ENCODE measurements at places on chromosomes 1 and 21.
A peak's percentile ranks its signal among the peaks of the same experiment; 100 is the strongest.

DNA sequence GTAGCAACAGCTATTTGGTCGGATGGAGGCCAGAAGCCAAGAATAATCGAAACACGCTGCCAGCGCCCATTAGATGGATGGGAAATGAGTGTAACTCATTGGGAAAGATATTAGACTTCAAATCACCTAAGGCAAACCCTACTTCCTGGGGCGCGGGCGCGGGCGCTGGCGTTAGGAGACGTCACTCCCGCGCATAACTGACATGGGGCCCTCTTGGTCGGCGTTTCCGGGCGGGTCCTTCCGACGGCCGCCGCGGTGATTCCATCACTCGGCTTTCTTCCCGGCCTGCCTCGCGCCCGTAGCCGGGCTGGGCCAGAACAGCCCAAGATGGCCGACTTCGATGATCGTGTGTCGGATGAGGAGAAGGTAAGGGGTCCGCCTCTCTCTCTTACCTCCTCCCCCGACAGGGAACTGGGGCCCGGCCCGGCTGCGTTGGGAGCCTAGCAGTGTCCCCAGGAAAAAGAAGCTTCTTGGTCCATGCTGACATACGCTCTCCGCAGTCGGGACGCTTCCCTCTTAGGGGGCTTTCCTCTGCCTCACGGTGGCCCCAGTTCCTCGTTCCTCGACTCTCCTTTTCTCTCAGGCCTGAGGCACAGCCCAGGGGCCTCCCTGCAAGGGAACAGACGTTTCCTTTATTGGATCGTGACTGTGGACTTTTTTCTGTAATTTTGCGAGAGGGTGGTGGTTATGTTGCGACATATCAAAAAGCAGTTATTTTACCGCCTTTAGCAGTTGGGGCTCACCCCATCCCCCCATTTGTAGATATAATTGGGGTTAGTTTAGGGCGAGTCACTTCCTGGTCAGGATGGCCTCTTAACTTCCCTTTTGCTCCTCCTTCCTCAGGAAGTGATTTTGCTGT lies at the start of gene CAPZA1:
Gene CAPZA1 (plus strand): TSS at position 315 of the 859 bp plus-strand sequence. CDS start 13 bp downstream, at position 328.
- peak; percentile 90 for DNase-seq

DNA sequence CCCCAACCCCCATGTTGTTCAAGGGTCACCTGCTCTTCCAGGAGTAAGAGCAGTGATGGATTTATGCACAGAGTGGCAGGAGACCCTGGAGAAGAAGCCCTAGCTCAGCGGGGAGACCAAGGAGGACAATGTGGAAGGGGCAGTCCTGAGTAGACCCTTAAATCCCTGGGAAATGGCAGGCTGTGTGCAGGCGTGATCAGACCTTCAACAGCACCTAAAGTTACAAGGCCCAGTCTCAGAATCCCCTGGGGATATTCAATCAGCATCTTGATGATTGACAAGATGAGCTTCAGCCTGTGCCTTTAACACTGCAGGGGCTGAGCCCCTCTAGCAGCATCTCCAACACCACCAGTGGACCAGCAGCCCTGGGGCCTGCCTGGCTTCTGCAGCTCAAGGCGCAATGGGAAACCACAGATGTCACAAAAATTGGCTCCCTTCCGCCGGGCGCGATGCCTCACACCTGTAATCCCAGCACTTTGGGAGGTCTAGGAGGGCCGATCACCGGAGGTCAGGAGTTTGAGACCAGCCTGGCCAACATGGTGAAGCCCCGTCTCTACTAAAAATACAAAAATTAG lies 60.4 kb downstream of the IRF2BP2 start:
- no peak for DNase-seq

DNA sequence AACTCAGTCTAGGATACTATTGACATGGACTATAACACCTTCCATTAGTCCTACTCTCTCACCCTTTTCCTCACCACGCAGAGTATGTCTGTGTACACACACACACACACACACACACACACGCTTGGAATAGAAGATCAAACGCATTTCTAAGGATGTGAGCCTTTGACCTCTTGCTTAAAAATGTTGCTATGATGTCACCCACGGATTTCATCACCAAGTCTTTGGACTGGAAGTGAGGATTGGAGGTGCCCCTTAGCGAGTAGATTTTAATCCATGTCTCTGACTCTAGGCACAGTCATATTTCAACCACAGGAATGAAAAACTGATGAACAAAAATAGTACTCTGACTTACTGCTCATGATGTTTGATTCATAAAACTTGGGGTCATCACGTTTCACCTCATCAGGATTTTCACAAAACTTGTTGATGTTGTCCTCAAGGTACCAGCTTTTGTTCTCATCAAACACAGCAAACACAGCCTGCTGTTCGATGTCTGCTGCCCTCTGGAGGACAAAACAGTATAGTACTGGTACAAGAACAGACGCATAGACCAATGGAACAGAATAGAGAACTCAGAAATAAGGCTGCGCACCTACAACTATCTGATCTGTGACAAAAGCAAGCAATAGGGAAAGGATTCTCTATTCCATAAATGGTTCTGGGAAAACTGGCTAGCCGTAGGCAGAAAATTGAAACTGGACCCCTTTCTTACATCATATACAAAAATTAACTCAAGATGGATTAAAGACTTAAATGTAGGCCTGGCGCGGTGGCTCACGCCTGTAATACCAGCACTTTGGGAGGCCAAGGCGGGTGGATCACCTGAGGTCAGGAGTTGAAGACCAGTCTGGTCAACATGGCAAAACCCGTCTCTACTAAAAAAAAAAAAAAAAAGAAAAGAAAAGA lies 39.9 kb downstream of the F5 start:
- peak; percentile 80 for DNase-seq

DNA sequence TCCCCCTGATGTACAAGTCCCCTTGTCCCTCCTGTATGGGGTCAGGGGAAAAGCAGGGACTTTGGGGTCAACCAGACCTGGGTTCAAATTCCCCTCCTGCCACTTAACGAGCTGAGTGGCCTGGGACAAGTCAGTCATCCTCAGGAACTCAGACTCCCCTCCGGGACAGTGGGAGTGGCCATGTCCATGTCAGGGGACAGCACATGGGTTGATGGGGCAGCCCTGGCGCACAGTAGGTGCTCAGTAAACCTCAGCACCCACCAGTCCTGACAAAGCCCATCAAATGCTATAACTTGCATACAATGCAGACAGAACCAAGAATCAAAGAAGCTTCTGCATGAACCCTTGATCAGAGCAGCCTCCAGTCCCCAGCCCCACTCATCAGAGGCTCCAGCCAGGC lies 30.0 kb downstream of the MATN1 start:
- no peak for DNase-seq

DNA sequence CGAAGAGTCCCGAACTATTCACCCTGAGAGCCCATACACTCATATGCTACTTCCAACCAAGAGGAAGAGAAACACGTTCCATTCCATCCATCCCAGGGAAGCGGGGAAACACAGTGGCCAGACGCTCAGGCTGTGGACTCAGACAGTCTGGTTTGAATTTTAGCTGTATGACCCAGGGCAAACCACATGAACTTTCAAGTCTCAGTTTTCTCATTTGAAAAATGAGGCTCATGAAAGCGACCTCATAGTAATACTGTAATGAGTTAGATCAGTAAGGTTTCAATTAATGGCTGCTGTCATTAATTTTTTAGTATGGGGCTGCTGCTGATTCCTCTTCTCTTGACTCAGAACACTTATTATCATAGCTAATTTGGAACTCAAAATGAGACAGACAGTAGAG lies 1.5 kb downstream of the FCRL4 start:
- DNase-seq, result no peak

DNA sequence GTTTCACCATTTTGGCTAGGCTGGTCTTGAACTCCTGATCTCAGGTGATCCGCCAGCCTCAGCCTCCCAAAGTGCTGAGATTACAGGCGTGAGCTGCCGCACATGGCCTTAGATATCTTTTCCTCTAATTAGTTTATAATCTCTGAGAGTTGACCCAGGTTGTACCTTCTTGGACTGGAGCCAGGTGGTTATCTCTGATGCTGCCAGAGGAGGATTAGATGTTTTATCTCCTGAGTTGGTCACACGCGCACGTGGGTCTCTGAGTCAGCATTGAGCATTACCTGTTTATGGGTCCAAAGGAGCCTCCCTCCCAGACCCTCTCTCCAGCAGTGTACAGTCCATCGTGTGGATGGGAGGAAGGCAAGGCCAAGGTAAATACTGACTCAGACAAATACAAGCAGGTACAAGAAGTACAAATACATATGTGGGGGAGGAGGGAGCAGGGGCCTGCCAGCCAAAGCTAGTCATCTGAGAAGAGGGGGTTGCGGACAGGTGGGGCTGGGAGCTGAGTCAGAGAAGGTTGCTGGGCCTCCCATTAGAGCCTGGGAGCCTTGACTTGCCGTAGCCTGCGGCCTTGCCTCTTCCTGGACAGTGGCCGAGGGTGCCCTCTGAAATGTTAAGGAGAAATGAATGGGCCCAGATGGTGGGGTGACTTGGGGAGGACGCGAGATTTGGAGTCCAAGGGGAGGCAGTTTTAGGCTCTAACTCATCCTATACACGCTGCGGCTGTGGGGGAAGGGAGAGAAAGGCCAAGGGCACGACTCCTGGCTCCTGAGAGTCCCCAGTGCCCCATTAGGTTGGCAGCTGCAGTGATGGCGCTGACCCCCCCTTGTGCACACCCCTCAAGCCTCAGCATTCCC lies 13.1 kb downstream of the IL6R start:
- DNase-seq, result peak; percentile 39

DNA sequence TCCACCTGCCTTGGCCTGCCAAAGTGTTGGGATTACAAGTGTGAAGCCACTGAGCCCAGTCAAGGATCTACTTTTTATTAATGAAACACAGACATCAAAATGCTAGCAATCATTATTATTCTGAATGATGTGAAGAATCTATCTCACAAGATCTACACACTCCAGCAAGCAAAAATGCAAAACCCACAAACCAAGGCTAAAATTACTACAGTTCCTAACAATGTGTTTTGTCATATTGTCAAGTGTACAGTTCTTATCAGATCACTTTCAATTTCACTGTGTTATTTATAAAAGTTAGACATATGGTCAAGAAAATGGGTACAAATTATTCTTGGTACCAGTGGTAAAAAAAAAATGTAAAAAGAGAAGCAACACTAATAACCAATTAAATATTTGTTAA lies 61.3 kb upstream of the SDC3 start:
- DNase-seq, result no peak

- no peak for DNase-seq
These were observed 14.2 kb downstream of the PODN start for GRCh38 chr1:53076165-53076564.

GRCh38 chr1:108863984-108864383 lies 7.1 kb upstream of the AKNAD1 start:
- no peak for DNase-seq
